AG04450 (cell line): ENCODE measurements at places on chromosomes 4 and X.

DNA sequence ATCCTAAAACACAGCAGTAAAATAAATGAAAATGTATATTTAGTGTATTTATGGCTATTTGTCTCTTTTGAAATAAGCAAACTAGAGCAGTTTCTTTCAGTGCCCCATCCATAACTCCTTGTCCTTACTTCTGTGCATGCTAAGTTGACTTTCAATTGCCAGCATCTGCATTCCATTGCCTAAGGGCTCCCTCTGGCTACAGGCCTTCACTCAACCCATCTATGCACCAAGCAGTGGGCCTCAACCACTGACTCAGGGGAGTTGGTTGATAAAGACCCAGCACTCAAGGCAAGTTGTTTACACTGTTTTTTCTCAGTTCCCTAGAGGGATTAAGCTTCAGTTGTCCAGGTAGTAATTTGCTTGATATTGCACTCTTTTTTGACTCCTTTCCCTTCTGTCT, 265.7 kb downstream of the IQCM start:
- DNase-seq = no peak

- no peak for DNase-seq
Measured at GRCh38 chr4:20273793-20274192, 22.1 kb downstream of the SLIT2 start.

- DNase-seq = no peak
Measured at GRCh38 chr4:8433136-8433535, 7.4 kb downstream of the ACOX3 start.

- DNase-seq = no peak
Measured at GRCh38 chr4:94305466-94306225, 37.0 kb downstream of the HPGDS start.

DNA sequence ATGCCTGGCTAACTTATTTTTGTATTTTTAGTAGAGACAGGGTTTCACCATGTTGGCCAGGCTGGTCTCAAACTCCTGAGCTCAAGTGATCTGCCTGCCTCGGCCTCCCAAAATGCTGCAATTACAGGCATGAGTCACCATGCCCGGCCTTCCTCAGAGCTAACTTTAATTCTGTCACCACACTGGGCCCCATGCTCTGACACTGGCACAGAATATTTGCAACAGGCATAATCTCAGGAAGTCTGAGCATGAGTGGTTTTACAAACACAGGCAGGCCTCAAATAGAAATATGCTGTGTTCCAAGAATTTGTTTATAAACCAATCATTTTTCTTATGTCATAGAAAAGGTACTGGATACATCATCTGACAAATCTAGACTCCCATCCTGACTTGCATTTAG, 32.7 kb upstream of the FAM9C start:
- no peak for DNase-seq

GRCh38 chr4:104616401-104616820, 121.7 kb upstream of the CXXC4 start:
- no peak for DNase-seq

GRCh38 chr4:95833711-95834194, 6.1 kb upstream of the PDHA2 start:
- DNase-seq = no peak
